CD4-positive, alpha-beta T cell treated with Interleukin-17A for 4 hours (primary cell): ENCODE measurements at places on chromosomes 3 and 15.
A peak's percentile ranks its signal among the peaks of the same experiment; 100 is the strongest.

DNA sequence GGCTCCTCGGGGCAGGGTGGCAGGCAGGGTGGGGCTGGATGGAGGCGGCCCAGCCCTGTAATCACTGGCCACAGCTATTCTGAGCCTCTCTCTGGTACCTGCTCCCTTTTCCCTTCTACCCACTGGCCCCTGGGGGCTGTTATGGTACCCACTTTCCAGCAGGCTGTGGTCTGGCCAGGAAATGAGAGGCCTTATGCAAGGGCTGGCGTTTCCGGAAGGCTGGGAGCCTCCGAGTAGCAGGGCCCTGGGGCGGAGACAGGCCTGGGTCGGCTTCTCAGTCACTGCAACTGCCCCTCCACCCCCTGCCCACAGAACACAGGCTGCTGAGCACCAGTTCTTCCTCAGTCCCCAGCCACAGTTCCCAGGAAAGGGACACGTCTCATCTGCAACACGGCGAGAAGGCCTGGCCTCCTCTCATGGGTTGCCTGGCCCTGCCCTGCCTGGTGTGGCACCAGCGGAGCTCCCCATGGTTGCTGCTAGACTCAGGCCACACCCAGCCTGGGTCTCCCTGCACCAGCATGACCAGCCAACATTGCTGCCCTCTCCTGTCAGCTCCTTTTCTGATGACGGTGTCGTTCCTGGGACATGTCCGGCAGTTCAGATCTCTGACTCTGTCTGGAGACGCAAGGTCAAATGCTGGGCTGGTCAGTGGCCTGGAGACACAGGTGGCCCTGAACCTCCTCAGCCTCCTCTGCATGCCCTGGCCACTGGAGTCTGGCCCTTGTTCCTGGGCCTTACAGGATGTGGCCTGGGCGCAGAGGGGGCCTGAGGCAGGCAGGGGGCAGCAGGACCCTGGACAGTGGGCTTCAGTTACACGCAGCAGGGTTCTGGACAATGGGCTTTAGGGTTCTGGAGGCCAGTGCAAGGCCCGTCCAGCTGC, 6.5 kb downstream of the CHST13 start:
- DNase-seq: no peak

- DNase-seq: peak; percentile 17
Measured at GRCh38 chr3:38834110-38834509, 18.1 kb upstream of the SCN10A start.

DNA sequence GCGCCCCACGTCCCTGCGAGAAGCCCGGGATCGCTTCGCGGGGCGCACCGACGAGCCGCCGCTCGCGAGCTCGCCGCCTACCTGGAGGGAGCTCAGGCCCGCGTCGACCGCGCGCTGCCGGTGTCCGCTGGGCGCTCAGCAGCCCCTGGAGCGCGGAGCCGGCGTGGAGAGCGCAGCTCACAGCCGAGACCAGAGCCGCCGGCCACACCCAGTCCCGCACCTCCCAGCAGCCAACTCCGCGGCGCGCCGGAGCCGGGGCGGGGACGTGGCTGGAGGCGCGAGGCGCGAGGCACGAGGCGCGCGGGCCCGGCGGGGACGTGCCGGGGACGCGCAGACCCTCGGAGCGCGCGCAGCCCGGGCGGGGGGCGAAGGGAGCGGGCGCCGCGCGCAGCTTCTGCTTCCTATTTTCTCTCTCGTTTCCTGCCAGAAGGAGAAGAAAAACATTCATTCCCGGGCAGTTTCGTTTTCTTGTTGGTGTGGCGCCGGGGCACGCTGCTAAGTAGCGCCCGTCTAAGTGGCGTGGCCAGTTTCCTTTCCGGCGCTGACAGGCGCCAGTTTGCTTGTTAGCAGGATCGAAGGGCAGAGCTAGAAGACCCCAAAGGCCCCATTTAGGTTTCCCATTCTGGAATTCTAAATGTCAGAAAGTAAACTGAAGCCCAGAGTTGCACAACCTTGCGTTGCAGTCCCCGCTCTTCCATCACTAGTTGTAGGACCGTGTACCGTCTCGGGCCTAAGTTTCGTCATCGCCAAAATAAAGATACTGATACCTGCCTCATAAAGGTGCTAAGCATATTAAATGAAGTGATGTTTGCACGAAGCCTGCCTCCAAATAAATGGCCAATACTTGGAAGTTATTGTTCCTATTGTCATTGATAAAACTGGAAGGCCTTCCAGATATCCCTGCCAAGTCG, at the start of gene GNB4:
Gene GNB4, minus strand, starts transcription at position 206 of the 911 bp plus-strand sequence. CDS start 25,270 bp downstream, outside the sequence.
- peak; percentile 31 for DNase-seq

- no peak for DNase-seq
Measured at GRCh38 chr15:63836579-63836978, 2.8 kb upstream of the HERC1 start.

DNA sequence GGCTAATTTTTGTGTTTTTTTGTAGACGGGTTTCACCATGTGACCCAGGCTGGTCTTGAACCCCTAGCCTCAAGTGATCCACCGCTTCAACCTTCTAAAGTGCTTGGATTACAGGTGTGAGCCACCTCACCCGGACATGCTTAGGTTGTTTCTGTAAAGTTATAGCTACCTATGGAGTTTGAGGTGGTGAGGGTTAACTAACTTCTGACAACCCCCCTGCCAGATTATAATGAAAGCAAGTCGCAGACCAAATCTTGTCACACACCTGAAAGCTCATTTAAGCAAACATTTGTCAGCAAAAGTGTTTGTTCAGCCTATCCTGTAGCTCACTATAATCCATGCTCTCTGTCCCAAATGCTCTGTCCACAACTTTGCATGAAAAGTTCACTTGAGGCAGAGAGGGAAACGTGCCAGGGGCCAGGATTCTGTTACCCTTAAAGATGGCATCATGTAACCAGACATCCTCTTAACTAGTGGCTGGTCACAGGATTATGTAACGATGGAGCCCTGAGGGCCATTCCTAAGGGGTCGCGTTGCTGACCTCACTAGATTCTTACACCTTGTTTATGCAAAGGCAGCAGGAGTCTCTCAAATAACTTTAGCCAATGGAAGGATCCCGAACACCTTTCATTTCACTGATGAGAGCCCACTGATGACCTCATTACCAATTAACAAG, 24.1 kb upstream of the SENP5 start:
- DNase-seq: no peak

GRCh38 chr15:56293495-56294292, 50.0 kb upstream of the RFX7 start:
- DNase-seq: no peak

DNA sequence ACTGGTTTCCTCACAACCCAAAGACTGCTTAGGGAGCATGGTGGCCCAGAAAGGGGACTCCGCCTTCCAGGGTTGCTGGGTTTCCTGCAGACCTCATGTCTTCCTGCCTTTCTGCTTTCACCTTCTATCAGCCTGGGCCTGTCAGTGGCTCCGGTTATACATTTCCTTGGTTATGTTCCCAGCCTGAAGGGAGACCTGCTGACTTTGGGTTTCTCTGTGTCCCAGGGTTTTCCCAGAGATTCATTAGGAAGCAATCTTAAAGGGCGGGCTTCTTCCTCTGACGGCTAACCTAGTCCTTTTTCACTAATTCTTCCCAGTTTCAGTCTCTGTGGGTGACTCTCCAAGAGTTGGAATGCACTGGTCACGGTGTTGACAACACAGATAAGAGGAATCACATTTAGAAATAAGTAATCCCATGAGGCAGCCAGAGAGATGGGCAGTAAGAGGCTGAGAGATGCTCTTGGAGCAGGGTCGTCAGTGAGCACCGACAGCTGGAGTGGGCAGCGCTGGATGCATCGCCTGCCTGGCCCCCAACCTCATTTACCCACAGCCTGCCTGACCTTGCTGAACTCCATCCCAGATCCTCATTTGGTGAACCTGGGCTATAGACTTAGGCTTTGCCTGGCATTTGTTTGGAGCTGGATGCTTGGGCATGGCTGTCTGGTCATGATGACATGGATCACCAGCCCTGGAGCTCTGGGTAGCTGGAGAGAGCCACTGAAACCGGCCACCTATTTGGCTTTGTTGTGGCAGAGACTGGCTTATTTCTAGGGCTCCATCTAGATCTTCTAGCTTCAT, 10.0 kb upstream of the EHD4 start:
- DNase-seq: no peak

DNA sequence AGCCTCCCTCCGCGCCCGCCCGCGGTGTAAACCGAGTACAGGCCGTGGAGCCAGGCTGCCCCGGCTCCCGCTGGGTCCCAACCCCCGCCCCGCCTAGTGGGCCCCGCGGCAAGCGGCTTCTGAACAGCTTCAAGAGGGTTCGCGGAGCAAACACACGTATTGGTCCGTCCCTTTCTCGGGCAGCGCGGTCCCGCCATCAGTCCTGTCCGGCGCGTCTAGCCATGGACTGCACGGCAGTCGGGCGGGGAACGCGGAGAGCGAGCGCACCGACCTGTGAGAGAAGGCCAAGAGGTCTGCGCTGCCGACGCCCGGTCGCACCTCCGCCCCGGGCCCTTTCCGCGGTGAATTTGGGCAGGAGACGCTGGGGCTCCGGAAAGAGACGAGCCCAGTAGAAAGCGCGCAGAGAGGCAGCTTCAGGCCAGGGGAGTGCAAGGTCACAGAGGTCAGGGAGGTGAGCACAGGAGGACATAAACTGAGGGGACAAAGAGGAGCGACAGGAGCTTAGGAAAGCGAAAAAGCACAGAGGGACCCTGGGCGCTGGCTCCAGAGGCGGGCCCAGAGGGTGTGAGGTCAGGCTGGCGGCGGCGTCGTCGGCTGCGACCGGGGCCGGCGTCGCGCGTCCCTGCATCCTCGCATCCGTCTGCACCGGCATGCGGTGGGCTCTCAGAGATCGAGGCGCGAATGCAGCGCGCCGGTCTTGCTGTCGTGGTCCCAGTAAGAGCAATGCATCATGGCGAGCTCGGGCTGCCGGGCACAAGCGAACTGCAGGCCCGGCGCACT, 1.8 kb downstream of the FOXL2 start:
- peak; percentile 27 for DNase-seq

DNA sequence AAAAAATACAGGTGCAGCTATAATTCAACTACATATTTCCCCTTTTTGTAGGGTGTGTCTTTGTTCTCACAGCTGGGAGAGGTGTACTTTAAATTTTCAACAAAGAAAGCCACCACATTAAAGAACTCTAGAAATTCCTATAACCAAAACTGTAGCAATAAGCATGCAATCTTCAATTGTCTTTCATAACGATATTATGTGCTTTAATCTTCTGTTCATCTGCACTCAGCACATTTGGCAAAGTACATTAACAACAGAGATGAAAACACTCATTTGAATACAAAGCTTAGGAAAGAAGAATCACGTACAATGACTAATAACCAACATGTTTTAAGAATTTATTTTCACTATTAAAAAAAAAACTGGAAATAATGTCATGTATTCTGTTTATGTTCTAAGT, 1025.8 kb downstream of the ROBO1 start:
- DNase-seq: no peak
